NCI-H82 (cell line): ENCODE measurements at places on chromosomes 1 and 21.

- DNase-seq, result peak; percentile 27
Measured at GRCh38 chr21:42637267-42638041, 16.0 kb upstream of the PDE9A start.

- DNase-seq, result peak; percentile 19
Measured at GRCh38 chr1:88394958-88395357, 289.1 kb upstream of the PKN2 start.

- peak; percentile 48 for DNase-seq
Measured at GRCh38 chr1:236353813-236354212, 40.3 kb upstream of the EDARADD start.

- peak; percentile 73 for DNase-seq
Measured at GRCh38 chr1:30191154-30191702, 532.2 kb downstream of the MATN1 start.

GRCh38 chr1:109814993-109815786 is 51.5 kb upstream of the EPS8L3 start:
- DNase-seq, result no peak

DNA sequence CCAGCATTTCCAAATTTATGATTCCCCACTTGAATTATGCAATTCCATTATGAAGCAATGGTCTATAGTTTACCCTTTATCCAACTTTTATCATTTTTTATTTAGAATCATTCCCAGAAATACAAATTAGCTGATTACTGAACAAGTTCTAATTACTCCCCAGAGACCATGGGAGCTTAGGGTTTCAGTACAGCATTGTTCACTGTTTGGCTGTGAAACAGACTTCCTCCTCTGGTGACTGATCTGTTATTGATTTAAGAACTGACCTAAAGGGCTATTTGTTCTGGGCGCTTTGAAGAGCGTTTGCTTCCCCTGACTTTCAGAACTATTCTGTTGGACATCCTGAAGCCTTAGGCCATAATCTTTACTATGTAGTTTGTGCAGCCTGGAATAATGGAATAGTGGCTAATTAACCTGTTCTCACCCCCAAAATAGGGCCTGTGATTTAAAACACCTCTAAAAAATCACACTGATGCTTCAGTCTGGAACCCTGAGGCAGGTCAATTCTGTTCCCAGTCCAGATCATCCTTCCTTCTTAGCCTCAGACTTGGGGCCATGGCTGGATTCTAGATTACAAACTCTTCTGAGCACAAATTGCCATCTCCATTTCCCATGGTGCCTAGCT is 58.7 kb downstream of the ALG14 start:
- peak; percentile 19 for DNase-seq

- peak; percentile 70 for DNase-seq
Measured at GRCh38 chr1:171780583-171781175, 781 bp upstream of the METTL13 start.

DNA sequence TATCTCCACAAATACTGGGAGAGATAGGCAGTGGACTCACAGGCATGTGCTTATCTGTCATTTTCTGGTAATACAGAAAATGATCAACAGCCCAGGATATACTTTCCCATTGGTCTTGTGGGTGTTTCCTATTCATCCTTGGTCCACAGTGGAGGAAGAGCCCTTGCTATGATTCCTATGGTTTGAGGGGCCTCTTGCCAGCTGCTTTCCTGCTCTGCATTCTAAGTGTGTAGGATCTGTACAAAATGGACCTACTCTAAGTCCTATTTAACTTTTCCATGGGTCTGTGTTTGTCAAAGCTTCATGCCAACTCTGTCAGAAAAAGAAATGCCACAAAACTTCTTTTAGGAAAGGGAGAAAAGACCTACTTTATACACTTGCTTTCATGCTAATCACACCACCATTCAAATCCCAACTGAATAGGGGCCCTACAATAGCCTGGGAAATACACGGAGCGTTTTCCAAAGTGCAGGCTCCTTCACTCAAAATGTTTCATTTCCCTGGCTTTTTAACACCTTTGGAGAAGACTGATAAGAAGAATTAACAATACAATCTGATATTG is 16.4 kb downstream of the PLPP3 start:
- no peak for DNase-seq

DNA sequence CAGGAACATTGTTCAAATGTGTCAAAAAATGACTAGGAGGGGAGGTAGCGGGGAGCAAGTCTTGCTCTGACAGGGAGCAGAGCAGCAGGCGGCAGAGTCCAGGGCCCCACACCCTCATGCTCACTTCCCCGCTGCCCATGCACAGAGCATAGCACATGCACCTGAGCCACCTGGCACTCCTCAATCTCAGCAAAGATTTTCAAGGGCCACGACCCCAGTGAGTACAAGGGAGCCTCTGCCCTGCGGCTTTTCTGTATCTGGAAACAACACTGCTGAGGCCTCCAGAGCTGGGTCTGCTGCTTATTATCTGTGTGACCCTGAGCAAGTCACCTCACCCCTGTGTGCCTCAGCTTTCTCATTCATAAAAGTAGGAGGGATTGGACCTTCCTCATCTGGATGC is 1.1 kb upstream of the GJB3 start:
- no peak for DNase-seq

GRCh38 chr1:204094313-204094729 is 21.4 kb downstream of the SOX13 start:
- no peak for DNase-seq

DNA sequence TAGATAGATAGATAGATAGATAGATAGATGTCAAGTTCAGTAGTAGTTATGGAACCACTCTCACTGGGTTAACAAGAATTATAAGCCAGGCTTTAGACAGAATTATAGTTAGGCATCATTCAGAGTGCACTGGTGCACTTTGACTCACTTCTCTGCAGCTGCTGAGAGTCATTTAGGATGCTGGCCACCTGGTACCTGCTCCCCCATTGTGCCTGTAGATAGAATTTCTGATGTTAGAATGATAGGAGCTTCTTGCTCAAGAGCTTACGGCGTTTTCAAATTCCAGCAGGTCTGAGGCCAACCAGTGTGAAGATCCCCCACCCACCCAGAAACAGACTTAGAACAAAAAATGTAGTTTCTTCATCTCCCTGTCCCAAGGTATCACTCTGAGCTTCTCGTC is 107.8 kb upstream of the HMCN1 start:
- DNase-seq, result no peak

DNA sequence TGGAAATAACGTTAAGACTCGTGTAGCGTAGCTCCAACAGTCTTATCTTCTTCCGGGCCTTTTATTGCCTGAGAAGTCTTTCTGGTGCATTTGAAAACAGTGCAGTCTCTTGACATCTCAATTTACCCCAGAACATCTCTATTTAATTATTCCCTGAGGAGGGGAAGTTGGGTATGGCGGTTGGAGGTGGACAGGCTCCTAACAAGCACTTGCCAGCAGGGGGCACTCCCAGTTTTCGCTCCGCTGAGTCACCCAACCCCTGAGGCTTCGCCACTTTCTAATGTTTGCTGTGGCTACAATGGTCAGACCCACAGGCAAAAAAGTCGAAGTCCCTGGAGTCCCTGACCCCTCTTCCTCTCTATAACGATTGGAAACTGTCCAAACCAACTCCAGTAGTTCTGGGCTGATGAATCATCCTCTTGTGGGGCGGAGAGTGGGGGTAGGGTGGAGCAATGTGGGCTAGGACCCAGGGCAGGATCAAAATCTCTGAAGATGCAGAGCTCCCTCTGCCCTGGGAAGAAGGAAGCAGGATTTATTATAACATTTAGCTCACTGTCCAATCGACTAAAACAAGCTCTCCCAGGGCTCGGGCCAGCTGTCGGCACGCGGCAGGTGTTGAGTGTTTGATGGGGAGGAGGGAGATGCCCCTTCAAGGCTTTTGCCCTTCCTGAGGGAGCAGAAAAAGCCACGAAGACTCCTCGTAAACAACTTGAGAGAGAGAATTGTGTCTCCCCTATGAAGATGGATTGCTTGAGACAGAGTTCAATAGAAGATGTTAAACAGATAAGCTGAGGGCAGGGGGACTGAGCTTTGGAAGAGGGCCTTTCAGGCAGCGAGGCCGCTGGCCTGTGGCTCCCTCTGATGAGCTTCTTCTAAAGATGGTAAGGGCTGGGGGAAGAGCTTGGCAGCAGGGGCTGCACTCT is 85.7 kb downstream of the BRINP2 start:
- peak; percentile 81 for DNase-seq

- DNase-seq, result no peak
Measured at GRCh38 chr1:86140281-86140880, 16.2 kb downstream of the COL24A1 start.

- DNase-seq, result peak; percentile 85
Measured at GRCh38 chr1:40450495-40451237, 390 bp downstream of the ZFP69B start.

DNA sequence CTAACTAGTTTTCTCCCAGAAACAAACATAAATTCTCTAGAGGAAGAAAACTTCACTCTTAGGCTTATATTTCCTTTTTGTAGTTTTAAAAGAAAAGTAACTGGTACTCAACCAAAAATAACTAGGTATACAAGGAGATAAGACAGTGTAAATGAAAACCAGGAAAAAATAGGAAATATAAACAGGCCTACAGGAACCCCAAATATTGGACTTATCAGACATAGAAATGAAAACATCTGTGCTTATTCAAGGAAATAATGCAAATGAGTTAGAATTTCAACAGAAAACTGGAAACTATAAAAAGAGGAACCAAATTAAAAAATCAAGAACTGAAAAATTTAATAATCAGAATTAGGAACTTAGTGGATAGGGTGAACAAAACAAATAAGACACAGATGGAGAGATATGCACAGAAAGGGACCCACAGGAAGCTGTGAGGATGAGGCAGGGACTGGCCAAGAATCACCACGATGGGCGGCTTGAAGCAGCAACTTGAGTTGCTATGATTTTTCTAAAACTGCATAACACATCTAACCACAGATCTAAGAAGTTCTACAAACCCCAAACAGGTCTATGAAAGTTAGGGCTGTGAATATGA is 67.5 kb upstream of the ACTRT2 start:
- no peak for DNase-seq

DNA sequence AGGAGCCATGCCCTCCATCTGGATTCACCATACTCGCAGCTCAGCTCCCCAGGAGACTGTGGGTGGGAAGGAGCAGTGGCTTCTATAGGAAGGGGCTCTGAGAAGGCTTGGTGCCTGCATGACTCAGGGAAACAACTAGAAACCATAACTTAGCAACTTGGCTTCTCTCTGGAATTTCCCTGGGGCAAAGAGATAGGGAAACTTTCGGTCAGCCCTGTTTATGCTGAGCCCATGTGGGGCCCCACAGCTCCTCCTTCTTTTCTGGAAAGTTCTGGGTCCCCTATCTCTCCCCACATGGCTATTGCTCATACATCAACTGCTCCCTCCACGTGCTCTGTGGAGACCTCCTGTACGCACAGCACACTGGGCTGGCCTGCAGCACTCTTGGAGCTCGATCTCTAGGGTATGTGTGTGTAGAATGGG is 39.3 kb downstream of the PLEKHA6 start:
- no peak for DNase-seq

DNA sequence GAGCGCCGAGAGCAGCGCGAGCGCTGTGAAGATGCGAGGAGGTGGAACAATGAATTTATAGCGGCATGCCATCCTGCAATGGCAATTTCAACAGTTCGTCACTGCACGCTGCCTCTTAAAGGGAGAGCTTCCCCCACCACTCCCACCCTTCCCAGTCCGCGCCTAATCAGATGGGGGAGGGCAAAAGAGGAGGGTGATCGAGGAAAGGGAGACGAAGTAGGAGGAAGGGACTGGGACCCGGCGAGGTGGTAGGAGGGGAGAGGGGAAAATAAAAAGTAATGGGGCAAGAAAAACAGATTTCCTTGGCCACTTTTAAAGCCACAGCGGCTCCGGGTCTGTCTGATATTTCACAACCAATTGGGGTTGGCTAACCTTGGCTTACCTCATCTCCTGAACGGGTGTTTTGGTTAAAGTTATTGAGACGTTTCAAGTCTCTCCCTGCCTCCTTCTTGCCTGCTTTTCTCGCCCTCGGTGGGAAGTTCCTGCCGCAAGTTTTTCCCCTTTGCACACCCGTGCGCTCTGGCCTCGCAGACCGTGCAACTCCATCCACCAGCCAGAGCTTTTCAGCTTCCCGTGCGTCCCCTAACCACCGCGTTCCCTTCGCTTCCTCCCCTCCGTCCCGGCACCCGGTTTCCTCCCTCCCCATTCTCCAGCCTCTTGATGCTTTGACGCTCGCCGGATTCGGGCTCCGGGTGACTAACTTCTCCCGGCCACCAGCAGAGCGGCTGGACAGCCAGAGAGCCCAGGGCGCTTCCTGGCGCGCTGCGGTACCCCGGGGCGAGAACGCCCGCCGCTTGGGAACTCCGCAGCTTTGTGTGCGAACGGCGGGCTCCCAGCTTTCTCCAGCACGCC is at the start of gene ADAMTS5:
ADAMTS5 (minus strand) TSS at position 27 of the 852 bp plus-strand sequence. CDS start 697 bp downstream, outside the sequence.
- DNase-seq, result peak; percentile 24

GRCh38 chr1:26364956-26365355 is 7.6 kb downstream of the ZNF683 start:
- DNase-seq, result no peak

GRCh38 chr1:100107696-100108095 is 25.0 kb downstream of the SASS6 start:
- DNase-seq, result no peak

GRCh38 chr1:18182398-18183160 is 75.0 kb downstream of the IGSF21 start:
- peak; percentile 33 for DNase-seq

DNA sequence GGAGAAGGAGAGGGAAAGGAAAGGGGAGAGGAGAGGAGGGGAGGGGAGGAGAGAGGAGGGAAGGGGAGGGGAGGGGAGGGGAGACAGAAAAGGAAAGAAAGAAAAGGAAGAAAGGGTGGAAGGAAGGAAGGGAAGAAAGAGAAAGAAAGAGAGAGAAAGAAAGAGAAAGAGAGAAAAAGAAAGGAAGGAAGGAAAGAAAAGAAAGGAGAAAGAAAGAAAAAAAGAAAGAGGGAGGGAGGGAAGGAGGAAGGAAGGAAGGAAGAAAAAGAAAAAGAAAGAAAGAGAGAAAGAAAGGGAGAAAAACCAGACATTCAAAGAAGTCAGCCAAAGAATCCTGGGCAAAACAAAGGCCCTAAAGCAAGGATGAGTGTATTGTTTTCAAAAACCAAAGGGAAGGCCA is 125.7 kb upstream of the SPATA6 start:
- DNase-seq, result no peak

DNA sequence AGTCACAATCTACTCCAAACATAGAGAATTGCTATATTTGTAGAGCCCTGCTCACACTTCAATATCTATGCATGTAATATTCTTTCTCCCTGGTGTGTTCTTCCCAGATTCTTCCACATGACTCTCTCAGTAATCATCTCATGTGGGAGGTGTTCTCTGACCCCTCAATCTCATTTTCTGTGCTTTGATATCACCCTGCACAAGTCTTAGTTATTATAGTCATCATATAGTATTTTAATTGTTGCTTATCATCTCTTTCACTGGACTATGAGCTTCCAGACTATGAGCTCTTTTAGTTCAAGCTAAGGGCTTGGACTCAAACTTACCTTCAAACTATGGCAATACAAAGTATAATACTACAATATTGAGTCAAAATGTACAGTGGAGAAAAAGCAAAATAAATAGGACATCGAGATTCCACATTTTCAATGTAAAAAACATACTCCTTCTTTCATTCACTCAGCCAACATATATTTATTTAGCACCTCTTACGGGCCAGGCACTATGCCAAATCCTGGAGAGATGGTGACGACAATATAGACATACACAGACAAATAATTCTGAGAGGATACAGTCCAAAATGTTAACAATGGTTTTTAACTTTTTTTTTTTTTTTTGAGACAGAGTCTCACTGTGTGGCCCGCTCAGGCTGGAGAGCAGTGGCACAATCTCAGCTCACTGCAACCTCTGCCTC is 12.7 kb downstream of the TESK2 start:
- no peak for DNase-seq

GRCh38 chr1:98813738-98814309 is 152.3 kb downstream of the SNX7 start:
- DNase-seq, result no peak
